ENCODE measurements at places on chromosomes 6 and 20. TPM values are rescaled to one million over a fixed set of nuclear protein-coding genes. Genes with fewer than 3 reads are reported as not detected.

Gene TSPO2
- not detected for total RNA-seq

DNA sequence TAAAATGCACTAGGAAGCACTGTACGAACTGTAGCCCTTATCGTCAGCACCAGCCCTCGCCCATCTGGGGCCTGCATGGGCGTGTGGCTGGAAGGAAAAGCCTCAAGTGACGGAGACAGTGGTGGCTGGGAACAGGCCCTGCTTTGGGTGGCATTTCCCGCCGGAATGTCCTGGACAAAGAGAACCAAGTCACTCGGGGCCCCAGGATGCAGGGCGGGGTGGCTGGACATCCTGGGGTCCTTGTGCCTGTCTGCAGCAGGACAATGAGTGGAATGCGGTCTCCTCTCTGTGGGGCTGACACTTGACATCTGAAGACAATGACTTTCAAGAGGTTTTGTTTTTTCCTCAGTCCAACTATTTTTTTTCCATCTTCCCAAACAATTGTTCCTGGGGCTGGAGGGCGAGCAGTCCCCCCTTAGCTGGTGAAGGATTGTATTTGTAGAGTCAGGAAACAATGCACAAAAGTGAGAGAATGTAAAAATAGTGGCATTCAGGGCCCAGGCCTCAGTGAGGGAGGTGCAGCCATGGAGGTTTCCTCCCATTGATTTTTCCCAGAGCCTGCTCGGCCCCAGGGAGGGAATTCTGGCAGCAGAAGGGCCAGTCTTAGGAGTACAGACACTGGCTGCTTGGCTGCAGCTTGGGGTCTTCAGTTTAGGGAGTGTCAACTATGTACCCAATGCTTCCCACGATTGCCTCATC lies 64.4 kb downstream of the PREX1 start:
- DNase-seq = peak; percentile 56

GRCh38 chr6:107867302-107867615 lies 43.1 kb upstream of the SCML4 start:
- DNase-seq = no peak

DNA sequence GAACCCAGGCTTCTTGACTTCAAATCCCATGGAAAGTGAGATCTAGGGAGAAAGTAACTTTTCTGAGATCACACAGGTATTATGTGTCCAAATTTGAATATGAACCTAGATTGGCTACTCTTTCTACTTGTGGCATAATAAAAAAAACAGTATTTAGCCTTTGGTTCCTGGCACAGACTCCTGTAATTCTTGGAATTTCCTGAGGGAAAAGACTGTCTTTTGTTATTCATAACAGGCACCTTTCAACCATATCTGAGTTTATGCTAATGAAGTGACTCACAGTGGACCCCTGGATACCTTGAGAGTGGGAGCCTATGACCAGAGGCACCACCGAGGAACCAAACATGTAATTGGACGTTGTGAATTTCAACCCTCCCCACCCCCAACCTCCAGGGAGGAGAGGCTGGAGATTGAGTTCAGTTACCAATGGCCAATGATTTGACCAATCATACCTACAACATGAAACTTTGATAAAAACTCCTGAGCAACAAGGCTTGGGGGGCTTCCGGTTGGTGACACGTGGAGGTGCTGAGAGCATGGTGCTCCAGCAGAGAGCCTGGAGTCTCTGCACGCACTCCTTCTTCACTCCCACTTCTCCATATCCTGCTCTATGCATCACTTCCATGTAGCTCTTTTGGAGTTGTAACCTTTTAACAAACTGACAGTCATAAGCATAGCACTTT lies 48.8 kb downstream of the LAMA4 start:
- no peak for DNase-seq

Gene DEFB126
- total RNA-seq = not detected

GRCh38 chr20:23325107-23325506 lies 25.5 kb upstream of the NXT1 start:
- DNase-seq = no peak

DNA sequence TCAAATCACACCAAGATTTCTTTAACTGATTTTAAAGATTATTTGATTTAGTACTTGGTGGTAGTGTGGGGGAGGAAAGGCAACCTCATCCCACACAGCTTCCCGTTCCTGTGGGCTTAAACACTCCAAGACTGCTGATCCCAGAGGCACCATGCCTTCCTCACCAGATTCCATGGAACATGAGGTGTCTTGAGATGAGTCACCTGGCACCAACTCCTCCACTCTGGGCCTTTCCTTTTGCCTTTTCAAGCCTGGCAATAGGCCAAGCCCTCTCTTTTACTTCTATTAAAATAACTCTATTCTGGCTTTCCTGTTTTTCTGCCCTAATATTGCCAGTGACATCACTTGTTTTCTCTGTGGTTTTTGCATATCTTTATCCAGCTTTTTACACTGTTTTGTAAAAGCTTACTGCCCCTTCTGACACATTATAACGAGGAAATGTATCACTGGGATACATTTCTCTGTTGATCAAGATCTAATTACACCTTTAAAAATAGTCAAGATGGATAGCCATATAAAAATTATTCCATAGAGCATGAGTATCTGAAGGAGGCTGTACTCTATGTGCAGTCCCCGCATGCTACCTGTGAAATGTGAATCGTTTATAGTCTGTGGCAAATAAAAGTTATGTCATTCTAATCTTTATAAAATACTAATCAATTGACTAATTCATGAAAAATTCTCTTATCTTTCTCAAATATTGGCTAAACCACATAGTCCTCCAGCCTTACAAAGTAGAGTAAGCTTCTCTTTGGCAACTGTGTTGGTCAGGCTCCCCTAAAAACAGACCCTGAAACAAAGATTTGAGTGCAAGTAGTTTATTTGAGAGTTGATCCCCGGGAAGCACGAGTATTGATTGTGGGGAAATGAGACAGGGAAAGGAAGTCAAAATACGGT lies 257.8 kb upstream of the KCNQ5 start:
- no peak for DNase-seq

GRCh38 chr6:136647363-136647852 lies 97.2 kb upstream of the MAP7 start:
- DNase-seq = peak; percentile 26

- DNase-seq = no peak
Observed at GRCh38 chr6:133254552-133255228, 13.5 kb downstream of the EYA4 start.

DNA sequence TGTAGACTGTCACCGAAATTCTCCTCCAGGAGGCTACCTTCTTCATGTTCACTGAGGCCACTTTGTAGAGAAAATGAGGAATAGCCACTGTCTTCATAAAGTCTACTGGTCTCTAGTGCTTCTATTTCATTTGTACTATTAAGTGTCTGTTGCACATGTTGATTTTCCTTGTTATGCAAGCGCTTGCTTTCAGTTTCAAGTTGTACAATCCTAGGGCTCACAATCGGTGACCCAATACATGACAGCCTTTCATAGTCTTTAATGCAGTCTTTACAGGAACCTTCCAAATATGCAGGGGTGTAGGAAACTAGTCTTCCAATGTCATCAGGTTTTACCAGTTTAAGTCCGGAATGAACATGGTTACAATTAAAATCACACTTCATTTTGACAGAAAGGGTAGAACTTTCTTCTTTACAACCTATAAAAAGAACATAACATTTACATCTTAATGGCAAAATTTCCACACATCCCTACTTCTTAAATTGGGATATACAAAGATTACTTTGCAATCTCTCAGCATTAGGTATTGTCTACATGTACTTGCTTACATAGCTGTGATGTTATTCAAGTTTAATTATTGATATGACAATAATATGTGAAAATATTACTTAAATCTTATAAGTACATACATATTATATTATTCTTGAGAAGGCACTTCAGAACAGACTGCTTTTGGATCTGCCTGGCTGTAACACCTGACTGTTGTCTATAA lies 7.5 kb downstream of the FBXO5 start:
- no peak for DNase-seq

DNA sequence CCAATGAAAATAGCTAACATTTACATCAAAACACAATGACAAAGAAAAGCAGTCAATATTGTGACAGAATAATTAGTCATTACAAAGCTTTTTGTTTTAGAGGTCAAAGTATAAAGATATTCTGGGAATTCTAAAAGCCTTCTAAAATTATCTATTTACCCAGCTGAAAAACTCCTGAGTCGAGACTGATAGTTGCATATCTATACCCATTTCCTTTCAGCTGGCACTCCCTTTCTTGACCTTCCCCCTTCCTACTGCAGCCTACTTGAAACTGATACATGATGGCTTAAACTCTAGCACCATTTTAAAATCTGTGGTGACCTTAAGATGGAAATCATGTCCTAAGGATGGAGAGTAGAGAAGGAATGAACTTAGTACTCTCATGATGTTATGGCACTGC lies 38.6 kb downstream of the LMBRD1 start:
- DNase-seq = no peak

DNA sequence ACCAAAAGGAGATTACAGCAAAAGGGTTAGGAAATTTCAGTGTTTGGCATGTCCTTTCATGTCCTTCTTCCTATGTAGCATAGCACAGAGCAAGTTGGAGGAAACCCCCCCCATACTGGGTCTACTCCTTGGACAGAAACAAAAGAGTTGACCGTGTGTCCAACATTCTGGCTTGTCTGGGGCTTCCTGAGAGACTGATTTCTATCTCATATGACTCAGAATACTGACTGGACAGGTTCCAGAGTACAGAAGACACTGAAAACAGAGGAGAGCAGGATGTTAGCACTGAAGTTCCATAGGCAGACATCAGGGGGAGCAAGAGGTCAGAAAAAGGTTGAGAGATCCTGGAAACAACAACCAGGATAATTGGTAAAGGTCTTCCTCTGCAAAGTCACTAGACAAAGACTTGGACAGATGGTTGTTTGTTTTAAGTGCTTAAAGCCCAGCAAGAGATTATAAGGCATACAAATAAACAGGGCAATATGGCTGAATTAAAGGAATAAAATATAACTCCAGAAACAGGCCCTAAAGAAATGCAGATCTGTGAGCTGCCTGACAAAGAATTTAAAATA lies 48.4 kb downstream of the USP49 start:
- no peak for DNase-seq

DNA sequence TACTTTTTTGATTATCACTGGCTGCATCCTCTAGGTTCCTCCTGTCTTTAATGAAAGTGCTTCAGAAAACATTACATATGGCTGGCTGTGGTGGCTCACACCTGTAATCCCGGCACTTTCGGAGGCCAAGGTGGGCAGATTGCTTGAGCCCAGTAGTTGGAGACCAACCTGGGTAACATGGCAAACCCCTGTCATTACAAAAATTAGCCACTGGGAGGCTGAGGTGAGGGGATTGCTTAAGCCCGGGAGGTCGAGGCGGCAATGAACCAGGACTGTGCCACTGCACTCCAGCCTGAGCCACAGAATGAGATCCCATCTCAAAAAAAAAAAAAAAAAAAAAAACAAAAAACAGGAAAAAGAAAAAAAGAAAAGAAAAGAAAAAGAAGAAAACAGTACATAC lies 35.3 kb downstream of the BEND3 start:
- DNase-seq = no peak

Data from heart right ventricle (tissue), 16 donors.